Cortex of kidney (tissue), 1 donor: ENCODE measurements at places on chromosomes 2 and 18.

DNA sequence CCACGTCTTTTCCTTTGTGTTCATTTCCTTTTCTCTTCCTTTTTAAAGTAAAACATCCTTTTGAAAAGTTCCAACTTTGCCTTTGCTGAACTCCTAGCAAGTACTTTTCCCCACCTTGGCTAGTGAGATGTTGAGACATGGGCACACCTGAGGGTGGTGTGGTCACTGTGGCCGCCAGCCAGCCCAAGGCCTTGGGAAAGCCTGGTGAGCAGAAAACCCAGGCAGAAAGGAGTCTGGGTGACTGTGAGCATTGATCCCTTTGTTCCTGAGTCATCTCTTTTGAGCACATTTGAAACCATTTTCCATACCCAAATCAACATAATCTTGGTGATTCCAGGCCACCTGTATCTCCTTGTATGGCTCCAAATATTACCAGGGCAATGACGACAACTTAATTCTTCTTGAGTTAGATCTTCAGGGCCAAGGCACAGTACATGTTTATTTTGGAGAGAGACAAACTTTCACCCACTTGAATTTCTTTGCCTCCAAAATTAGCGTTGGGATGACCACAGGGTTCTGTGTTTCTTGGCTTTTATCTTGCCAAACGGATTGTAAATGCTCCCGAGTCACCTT is 14.5 kb downstream of the EPAS1 start:
- no peak for DNase-seq

- DNase-seq = no peak
These were observed 64.0 kb upstream of the CERS6 start for GRCh38 chr2:168392024-168392423.

DNA sequence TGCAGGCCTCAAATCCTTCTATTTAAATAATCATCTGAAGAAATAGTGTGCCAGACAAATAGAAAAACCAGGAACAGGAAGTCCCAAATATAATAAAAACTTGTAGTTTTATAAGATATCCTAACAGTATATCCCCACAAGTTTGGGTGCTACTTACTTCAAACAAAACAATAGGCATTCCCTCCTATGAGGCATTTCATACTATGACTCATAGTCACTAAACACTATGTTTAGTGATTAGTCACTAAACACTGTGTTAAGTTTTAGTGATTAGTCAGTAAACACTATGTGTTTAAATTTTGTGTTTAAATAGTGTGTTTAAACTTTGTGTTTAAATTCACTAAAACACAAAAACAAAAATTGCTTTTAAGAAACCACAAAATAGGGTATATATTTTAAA is 407.0 kb upstream of the CDH19 start:
- no peak for DNase-seq

GRCh38 chr2:49306925-49307324 is 152.6 kb upstream of the FSHR start:
- no peak for DNase-seq

DNA sequence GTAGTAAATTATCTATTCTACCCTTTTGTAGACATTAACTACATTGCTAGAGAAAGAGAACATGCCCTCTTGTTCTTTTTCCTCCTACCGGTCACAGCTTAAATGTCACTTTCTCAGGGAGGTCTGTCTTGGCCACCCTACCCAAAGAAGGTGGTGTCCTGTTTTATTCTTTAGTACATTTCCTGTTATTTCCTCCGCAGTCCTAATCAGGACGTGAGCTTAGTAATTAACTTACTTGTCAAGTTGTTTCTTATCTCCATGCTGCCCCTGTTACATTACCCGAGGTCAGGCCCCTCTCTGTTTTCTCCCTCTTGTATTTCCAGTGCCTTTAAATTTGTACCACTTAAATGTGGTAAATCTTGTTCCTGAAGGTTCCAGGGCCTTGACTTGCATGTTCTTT is 73.7 kb upstream of the RMDN2 start:
- no peak for DNase-seq

- DNase-seq = no peak
These were observed 125.9 kb downstream of the MAP4K4 start for GRCh38 chr2:101823347-101823791.

- DNase-seq = no peak
These were observed 61.1 kb downstream of the GATA6 start for GRCh38 chr18:22230471-22230945.

DNA sequence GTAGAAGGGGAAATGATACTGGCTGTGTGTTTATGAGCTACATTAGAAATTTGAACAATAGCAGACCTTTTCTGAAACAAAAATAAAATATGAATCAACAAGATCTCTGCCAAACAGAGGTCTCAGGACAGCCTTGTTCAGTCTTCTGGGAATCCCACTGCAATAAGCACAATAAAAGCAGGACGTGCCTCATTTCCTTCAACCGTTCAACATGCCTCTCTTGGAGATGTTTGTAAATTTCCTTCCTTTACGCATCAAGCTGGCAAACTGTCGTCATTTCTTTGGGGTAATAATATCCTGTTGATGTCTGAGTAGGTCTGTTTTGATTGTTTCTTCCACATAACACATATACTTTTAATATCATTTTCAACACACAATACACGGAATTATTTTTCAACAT is 77.2 kb downstream of the TCF4 start:
- no peak for DNase-seq

GRCh38 chr2:68762665-68763064 is 28.1 kb downstream of the ARHGAP25 start:
- DNase-seq = no peak

- DNase-seq = no peak
These were observed 47.1 kb downstream of the PLCL1 start for GRCh38 chr2:197851451-197851850.

- no peak for DNase-seq
These were observed 162.6 kb upstream of the SIX3 start for GRCh38 chr2:44778671-44779476.

- no peak for DNase-seq
These were observed 160.5 kb downstream of the GLI2 start for GRCh38 chr2:120896126-120896525.

DNA sequence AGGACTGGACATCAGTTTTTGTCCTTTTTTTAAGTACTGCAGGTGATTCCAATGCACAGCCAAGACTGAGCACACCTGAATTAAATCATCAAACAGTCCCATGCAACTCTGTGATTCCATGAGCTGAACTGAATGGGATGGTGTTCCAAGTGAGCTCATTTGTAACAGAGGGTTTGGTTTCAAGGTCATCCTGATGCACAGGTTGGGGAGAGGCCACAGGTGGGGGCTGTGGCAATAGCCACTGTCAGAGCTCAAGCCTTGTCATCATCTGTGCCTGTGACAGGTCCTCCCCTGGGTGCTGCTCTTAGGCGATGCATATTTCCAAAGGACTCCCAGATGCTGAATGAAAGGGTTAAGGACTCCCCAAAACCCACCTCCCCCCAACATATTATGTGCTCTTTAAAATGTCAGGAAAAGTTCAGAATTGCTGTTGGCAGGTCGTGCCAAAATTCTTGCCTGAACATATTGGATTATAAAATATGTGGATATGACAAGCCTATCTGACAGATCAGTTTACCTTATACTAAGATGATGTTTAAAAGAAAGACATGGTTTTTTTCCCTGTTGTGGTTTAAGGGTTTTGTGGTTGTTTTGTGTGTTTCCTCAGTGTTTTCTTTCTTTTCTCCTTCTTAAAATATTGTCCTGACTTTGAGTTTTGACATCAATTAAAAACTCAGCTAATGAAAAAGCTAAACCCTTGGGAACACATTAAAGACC is 263.5 kb upstream of the SIX2 start:
- DNase-seq = no peak

DNA sequence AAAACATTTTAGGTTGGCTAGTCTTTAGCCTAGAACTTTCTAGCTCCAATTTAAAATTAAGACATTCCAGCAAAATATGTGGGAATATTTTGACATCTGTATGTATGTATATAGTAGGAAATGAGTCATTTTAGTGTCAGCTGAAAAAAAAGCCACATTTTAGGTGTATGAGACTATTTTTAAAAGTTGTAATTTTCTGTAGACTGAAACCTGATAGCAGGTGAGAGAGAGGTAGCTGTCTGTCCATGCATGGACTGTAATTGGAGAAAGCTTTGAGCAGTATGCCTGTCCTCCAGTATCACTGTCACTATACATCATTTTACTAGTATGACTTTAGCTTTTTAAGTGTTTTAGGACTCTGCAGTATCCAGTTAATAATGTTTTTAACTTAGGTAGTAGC is 26.1 kb upstream of the PPP1R1C start:
- DNase-seq = no peak

DNA sequence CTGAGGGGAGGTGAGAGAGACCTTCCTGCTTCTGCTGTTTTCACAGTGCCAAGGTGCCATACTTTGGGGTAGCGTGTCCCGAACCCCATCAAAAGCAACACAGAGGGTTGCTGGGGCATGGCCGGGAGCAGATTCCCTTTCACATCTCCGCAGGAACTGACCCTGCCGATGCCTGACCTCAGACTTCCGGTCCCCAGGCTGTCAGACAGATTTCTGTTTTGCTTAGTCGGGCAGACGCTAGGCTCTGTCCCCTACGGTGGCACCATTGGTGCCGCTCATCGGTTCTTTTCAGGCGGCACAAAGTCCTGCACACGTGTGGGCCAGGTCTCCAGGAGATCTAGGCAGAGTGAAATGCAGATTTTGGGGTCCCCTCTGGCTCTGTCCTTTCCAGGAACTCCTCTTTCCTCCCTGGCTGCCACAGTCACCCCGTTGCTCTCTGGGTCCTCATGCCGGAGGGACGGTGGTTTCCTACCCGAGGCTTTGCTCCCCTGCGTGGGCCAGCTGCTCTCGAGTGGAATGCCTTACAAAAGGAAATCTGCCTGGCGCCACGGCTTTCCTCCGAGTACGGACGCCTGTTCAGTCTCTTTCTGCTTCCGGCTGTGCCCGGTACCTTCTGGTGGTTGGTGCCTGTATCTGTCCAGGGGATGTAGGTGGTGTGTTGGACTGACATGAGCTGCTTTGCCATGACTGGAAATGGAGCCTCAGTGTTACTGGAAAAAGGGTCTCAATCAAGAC is 39.3 kb downstream of the RTP5 start:
- no peak for DNase-seq

DNA sequence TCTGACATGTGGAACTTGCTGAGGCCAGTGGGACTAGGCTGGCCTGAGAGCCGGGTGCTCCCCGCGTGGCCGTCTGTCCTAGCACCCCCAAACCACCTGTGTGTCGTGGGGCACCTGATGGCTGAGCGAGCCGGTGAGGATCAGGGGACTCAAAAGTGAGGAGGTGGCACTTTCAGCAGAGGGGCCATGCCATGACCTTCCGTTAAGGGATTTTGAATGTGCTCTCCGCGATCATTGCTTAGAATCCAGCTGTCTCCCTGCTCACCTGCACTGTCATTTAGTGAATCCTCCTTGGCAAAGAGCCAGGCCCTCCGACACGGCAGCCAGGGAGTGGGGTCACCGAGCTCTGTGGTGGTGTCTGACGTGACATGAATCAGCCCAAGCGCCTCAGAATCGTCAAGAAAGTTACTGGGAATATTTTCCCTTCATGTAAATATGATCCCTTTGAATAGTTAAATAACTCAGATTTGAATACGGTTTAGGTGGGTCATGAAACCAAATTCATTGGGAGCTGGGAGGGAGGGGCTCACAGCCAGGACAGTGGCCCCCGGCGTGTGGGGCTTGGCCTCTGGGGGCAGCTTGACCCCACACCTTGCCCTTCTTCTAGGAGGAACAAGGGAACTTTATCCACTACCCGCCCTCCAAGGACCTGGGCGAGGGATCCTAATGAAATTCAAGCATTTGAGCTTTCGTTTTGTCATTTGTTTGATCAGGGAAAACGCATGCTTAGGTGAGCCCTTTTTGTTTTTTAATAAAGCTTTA is 9.5 kb downstream of the NFATC1 start:
- no peak for DNase-seq

GRCh38 chr2:150417278-150417677 is 70.2 kb downstream of the RND3 start:
- DNase-seq = no peak

- DNase-seq = no peak
These were observed 185.3 kb downstream of the PRKCE start for GRCh38 chr2:45836740-45837139.

GRCh38 chr2:19022334-19022733 is 336.1 kb downstream of the OSR1 start:
- DNase-seq = no peak

DNA sequence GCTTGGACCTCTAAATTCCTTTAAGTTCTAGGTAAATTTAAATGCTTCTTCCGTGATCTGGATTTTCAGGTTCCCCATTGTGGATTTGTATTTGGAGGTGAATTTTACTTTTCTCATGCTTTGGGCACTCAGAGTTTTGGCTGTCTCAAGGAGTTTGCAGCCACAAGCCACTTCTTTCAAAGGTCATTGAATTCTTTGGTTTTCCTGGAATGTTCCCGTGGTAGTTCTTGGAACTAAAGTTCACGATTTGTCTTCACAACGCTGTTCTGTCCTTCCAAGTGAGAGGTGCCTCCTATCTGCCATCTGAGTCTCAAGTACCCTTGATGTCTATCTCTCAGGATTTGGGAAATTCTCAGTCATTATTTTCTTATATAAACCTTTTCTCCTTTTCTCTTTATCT is 1438.7 kb upstream of the ZEB2 start:
- DNase-seq = no peak

DNA sequence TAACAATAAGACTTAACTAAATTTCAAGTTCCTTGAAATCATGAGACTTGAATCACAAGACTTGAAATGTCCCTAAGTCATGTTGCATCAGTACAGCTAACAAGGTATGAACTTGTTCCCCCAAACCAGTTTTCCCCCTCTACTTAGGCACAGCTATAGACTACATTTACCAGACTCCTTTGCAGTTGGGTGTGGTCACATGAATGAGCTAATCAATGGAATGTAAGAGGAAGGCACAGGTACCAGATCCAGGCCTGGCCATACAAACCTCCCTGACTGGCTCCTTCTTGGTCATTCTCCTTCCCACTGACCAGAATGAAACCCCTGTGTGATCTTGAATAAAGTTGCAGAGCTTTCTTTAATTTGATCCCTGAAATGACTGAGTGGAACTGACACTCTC is 77.8 kb downstream of the DNER start:
- DNase-seq = no peak

DNA sequence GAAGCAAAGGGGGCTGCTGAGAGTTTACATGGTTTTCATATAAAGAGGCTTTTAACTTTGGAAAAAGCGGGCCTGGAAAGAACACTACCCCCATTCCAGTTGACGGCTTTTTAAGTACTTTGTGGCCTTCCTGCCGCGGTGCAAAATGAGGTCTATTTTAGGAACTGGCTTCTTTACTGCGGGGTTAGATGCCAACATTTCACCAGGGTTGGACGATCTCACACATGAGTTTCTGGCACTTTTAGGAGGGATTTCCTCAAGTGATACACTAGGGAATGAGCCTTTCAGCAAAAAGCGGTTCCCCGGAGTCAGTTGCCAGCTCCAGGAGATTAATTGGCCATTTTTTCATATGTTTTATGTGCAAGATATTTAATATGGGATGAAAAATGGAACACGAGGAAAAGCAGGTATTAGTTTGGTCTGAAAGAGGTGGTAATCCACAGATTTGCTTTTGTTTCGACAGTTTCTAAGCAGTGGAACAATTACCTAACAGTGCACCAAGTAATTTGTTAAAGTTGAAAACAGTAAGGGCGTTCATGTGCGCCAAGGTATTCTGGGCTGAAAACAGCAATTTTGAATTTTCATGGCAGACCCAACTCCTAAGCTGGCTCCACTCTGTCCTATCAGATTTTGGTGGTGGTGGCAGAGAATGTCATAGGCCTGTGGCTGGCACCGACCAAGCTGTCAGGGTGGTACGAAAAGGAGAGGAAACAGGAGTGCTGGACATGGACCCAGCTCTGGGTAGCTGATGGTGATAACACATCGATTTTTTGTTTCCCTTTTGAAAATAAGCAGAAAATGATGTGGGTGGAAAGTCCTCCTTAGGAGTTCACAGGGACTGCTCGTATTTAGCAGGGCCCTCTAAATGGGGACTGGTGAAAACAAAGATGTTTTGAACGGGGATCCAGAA is 55.6 kb upstream of the FZD5 start:
- no peak for DNase-seq

- DNase-seq = no peak
These were observed 561.9 kb upstream of the DCC start for GRCh38 chr18:51778115-51778514.
